ENCODE measurements at places on chromosomes 5 and 9. TPM values are rescaled to one million over a fixed set of nuclear protein-coding genes. Genes with fewer than 3 reads are reported as not detected.

Gene DELE1
- total RNA-seq = 67.9 TPM

Gene OSTF1
- total RNA-seq = 31.9 TPM

GRCh38 chr9:98860871-98861293 lies 53.4 kb downstream of the GALNT12 start:
- DNase-seq = no peak

DNA sequence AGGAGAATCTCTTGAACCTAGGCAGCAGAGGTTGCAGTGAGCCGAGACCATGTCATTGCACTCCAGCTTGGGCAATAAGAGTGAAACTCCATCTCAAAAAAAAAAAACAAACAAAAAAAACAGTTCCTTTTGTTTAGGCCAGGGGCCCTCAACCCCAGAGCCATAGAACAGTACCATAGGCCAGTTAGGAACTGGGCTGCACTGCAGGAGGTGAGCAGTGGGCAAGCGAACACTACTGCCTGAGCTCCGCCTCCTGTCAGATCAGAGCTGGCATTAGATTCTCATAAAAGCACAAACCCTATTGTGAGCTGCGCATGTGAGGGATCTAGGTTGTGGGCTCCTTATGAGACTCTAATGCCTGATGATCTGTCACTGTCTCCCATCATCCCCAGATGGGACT lies 49.1 kb upstream of the SUB1 start:
- no peak for DNase-seq

DNA sequence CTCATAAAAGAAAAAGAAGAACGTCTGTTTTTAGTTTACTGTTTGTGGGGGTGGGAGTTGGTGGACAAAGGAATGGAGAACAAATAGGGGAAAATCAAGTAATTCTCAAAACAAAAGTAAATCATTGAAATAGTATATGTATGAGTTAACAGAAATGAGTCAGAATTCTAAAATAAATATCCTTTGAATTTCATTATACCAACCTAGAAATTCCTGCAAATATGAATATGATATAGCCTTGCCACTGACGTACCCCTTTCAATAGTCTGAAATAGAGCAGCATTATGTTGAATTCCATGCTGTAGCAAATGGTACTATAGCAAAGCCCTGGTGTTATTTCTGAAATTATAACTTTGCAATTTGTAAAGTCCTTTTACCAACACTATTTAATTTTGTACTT lies 29.6 kb upstream of the DTWD2 start:
- no peak for DNase-seq

- DNase-seq = no peak
Observed at GRCh38 chr5:88398316-88398715, 129.7 kb upstream of the TMEM161B start.

DNA sequence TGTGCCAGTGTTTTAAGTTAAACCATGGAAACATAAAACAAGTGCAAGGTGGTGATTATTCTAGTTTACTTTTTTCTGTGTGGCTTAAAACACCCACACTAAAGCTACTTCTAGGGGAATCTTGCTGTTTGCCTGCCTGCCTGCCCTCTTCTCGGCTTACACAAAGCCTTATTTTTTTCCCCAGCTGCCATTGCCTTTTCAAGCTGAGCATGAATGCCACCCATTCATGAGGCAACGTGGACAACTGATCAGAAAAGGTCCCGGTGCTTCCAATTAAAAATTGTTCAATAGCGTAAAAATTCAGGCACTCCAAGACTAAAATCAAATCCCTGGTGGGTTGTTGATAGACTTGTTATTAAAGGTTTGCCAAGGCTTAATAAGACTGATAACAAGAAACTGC lies 401.4 kb downstream of the TMEM161B start:
- no peak for DNase-seq

Data from type B pancreatic cell (in vitro differentiated cells).